ENCODE measurements at places on chromosomes 12 and 14. TPM values are rescaled to one million over a fixed set of nuclear protein-coding genes. Genes with fewer than 3 reads are reported as not detected.

GRCh38 chr14:64841121-64841651 is 38.5 kb downstream of the SPTB start:
- DNase-seq, result no peak

- DNase-seq, result no peak
These were observed 942 bp downstream of the ZC2HC1C start for GRCh38 chr14:75070383-75070782.

- DNase-seq, result no peak
These were observed 74.3 kb downstream of the SRGAP1 start for GRCh38 chr12:63918800-63919300.

DNA sequence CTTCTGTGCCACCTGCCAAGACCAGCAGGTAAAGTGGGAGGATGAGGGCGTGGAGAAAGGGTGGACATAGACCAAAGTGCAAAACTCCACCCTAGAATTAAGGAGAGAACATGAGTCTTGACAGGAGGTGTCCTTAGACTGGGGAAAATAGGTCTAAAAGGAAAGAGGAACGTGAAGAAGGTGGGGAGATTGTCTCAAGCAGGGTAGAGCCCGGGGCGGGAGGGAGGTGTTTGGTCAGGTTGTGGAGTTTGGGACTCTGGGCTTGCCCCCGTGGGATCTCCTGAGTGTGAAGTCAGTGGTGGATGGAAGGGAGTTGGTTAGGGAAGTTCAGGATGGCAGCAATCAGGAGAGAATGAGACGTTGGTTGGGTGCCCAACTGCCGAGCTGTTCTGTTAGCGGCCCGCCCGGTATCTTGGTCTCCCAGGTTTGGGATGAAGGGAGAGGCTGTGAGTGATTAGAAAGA is 386 bp downstream of the DGKA start:
- DNase-seq, result no peak

GRCh38 chr12:42741091-42741490 is 151.5 kb upstream of the PRICKLE1 start:
- no peak for DNase-seq

DNA sequence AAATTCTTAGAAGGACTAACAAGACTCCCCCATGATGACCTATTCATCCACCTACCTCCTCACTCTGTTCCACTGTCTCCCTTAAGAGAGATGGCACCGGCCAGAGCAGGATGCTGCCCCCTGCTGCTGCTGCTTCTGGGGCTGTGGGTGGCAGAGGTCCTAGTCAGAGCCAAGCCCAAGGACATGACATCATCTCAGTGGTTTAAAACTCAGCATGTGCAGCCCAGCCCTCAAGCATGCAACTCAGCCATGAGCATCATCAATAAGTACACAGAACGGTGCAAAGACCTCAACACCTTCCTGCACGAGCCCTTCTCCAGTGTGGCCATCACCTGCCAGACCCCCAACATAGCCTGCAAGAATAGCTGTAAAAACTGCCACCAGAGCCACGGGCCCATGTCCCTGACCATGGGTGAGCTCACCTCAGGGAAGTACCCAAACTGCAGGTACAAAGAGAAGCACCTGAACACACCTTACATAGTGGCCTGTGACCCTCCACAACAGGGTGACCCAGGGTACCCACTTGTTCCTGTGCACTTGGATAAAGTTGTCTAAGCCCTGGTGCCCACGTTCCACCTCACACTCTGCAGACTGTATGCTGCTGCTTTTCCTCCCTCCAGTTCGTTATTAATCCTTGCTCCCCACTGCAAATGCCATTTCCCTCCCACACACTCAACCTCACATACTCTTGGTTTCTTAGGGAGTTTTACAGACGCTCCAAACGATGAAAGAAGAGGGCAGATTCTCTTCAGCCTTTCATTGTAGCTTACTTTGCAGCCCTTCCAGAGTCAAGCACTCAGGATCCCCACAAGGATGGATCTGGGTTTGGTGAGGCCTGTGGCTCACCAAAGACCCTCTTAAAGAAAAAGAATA is at the start of gene RNASE8:
Gene RNASE8 (plus strand): TSS at position 20 of the 873 bp plus-strand sequence. CDS start 71 bp downstream, at position 91.
- DNase-seq, result no peak

GRCh38 chr12:76641073-76641472 is 81.5 kb upstream of the OSBPL8 start:
- no peak for DNase-seq

- no peak for DNase-seq
These were observed 38.4 kb downstream of the TMEM132C start for GRCh38 chr12:128305336-128305892.

- DNase-seq, result no peak
These were observed 325.5 kb downstream of the ACSS3 start for GRCh38 chr12:81403348-81403747.

The SDR9C7 gene
- 0.19 TPM for polyA plus RNA-seq

The IL23A gene
- polyA plus RNA-seq, result 0.72 TPM

The IFNG-AS1 gene
- 0.08 TPM for polyA plus RNA-seq

The IGF1 gene
- 7.0 TPM for polyA plus RNA-seq

The IAPP gene
- polyA plus RNA-seq, result not detected

The DBX2 gene
- polyA plus RNA-seq, result 0.07 TPM

The KRT4 gene
- 0.48 TPM for polyA plus RNA-seq

The ASCL1 gene
- 0.30 TPM for polyA plus RNA-seq

The CCDC196 gene
- not detected for polyA plus RNA-seq

All from left renal cortex interstitium (tissue), 4 donors.